Stimulated activated CD8-positive, alpha-beta memory T cell treated with anti-CD3 and anti-CD28 coated beads, Interleukin-7, amount 100 ng/mL, for 1 hour (primary cell): ENCODE measurements at places on chromosomes 6 and 20.

GRCh38 chr6:107957308-107957908, 600 bp downstream of the SEC63 start:
- peak; percentile 29 for DNase-seq

DNA sequence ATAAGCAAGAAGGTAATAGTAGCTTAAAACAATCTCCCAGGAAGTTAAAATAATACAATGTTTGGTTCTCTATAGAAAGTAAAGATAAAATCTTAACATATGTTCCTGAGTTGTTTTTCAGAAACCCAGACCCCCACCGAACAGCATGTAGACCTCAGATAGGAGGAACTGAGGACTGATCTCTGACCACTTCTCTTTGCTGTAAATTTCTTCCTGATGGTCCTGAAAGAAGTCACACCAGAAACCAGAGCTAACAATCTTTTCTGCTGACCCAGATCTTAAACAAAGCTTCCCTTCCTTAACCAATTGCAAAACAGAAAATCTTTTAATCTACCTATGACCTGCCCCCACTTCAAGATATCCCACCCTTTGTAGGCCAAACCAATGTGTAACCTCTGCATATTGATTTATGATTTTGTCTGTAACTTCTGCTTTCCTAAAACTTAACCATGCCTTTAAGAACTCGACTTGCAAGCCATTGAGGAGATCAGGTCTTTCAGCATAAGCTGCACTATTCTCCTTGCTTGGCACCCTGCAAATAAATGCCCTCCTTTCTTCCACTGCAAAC, 21.9 kb upstream of the BEND6 start:
- DNase-seq, result no peak

GRCh38 chr6:32954986-32955802, 2.3 kb upstream of the HLA-DMA start:
- no peak for DNase-seq

GRCh38 chr6:142940487-142940886, 4.5 kb downstream of the HIVEP2 start:
- no peak for DNase-seq

DNA sequence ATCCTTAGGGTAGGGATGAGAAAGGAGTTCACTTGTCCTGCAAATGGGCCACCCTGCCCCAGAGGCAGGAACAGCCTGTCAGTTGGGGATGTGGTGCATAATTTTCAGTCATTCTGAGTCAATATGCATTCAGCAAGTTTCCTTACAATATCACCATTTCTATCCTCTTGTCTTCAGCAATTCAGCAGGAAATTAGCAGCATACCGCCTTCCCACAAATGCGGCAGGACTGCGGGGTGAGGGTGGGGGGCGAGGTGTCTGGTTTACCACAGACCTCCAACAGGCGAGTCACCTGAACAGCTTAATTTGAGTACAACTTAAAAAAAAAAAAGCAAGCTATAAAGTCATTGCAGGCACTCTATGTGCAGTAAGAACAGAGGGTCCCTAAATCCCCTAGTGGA, 126.8 kb downstream of the MAP3K7 start:
- no peak for DNase-seq

DNA sequence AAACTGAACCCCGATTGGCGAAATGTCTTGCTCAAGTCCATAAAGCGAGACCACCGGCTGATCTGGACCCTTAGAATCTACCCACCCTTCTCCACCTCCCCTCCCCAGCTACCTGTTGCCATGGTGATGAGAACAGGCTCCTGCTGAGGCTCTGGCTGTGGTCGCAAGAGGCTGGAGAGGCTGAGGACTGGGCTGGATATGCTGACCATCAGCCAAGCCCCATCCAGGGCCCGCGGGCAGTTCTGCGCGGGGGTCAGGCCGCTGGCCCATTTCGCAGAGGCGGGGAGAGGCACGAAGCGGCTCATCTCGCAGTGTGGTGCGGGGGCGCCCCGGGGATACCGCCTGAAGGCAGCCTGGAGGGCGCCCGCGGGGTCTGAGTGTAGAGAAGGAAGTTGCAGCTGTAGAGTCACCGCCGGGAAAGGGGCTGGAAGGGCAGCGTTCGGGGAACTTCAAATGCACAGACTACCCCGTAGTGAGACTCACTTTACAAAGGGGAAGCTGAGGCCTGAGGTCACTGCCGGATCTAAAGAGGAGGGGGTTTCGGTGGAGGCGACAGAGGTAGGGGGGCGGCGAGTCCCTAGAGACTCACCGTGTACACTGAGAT, 671 bp downstream of the TAPBP start:
- DNase-seq, result no peak

GRCh38 chr6:71502956-71503355, 214.3 kb downstream of the OGFRL1 start:
- DNase-seq, result no peak

DNA sequence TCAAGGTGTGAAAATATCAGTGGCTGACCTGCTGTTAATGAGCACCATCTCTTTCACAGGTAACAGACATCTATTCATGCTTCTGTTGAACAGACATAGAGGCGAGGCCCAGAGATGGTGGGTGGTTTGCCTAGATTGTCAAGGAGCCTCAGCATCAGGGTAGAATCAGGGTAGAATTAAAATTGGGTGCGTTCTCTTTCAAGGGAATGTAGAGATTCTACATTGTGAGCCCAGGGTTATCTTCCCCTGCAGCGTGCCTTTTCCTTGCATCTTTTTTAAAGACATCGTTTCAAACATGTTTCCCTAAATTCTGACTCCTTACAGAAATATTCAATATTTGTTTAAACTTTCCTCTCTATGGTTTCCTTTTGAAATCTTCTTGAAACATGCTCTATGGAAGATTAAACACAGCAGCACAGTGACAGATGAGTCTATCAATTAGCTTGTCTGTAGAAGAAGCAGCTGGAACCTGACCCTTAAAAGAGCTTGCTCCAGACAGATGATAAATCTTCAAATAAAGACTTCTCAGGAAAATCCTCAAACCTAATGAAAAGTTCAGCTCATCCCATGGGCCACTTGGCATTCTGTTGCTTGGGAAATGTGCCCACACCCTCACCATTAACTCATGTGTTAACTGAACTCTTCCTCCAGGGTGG, 119.8 kb downstream of the IPCEF1 start:
- DNase-seq, result no peak

DNA sequence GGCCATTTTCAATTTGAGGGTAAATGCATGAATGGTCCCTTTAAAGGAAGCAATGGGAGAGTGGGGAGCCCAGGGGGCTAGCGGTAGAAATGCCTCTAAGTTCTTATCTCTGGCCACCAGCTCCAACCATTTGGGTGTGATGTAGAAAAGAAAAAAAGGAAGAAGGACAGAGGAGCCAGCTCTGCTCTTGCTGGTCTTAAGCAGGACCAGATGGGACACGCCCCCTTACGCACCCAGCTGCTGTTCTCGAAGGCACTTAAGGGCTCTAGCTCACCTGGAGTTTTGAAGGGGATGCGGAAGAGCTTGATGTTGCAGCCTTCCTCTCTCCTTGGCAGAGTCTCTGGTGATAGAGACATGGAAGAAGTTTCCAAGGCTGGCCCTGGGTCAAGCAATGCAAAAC, 59.5 kb upstream of the RNF144B start:
- no peak for DNase-seq

- no peak for DNase-seq
Observed at GRCh38 chr20:56518721-56519398, 5.7 kb upstream of the FAM209A start.

DNA sequence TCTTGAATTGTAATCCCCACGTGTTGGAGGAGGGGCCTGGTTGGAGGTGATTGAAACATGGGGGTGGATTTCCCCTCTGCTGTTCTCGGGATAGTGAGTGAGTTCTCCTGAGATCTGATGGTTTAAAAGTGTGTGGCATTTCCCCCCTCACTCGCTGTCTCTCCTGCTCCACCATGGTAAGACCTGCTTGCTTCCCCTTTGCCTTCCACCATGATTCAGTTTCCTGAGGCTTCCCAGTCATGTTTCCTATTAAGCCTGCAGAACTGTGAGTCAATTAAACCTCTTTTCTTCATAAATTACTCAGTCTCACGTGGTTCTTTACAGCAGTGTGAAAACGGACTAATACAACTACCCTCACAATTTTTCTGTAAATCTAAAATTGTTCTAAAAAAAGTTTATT, 26.8 kb upstream of the FAM184A start:
- DNase-seq, result no peak
